SW 1271 (cell line): ENCODE measurements at places on chromosomes 5 and 9.

DNA sequence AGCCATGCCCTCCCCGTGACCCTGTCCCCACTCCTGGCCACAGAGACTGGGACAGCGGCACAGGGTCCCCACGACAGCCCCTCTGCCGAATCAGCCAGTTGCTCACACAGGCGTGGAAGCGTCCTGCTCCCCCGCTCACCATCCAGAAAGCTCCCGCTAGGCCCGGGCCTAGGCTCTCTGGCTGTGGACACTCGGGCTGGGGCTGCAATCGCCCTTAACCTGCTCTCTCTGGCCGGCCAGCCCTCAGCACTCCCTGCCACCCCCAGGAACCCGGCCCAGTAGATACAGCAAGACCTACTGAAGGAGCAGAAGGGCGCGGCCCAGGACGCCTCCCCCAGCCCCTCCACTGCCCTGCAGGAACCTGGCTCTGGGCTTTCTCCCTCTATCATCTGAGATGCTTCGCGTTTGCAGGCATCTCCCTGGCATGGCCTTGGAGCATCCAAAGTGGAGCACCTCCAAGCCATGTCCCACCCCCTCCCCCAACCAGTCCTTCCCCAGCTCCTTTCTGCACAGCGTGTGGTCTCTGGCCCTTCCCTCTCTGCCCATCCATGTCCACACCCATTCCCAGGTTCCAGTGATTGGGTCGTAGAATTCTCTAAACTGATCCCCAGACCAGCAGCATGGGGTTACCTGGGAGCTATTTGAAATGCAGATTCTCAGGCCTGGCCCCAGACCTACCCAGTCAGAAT lies 113.7 kb upstream of the LMX1B start:
- DNase-seq: no peak

GRCh38 chr5:92923885-92924284 lies 657.1 kb downstream of the NR2F1-AS1 start:
- DNase-seq: no peak

- no peak for DNase-seq
These were observed 169.5 kb downstream of the RGS3 start for GRCh38 chr9:113632776-113633590.

DNA sequence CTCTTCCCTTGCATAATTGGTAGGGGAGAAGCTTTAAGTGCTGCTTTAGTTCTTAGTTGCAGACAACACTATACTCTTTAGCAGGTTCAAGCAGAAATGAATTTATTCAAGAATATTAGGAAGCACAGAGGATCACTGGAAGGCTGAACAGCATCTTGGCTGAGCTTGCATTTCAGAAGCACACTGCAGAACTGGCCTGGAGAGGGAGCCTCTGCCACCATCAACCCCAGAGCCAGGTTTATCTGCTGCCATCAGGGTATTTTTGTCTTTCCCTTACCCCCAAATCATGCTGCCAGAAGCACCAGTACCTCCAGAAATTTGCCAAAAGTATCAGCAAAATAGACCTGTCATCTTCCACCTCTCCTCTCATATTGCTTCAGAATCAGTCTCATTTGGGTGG lies 440.7 kb downstream of the DMAC1 start:
- DNase-seq: no peak

DNA sequence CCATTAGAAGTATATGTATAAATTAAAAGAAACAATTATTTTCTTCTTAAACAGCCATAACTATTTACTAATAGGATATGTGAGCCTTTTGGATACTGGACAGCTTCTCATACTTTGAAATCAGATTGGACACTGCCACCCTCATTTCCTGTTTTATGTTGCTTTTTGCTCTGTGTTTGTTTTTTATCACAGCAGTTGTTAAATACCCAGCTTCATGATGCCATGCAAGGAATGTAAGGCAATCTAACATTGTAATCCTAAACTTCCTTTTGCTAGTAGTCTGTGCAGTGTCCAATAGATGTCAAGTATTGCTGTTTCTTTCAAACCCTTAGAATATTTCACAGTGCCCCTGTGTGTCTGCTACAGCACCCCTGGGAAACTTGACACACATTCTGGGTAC lies 56.2 kb downstream of the CNTLN start:
- no peak for DNase-seq

DNA sequence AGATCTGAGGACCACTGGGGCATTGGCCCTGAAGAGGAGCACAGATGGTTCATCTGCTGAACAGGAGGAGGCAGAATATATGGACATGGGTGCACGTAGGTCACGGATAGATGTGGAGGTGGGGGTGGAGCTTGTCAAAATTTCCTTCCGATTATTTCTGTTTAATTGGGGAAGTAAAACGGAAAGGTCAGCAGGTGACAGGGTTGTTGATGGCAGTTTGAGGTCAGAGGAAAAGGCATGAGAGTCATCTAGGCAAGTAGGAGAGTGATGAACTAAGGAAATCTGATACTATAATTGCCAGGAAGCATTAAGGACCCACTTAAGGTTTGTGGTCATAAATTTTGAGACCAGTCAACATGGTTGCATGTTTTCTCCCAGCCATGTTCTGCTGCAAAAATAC lies 8.4 kb upstream of the FAM81B start:
- no peak for DNase-seq

DNA sequence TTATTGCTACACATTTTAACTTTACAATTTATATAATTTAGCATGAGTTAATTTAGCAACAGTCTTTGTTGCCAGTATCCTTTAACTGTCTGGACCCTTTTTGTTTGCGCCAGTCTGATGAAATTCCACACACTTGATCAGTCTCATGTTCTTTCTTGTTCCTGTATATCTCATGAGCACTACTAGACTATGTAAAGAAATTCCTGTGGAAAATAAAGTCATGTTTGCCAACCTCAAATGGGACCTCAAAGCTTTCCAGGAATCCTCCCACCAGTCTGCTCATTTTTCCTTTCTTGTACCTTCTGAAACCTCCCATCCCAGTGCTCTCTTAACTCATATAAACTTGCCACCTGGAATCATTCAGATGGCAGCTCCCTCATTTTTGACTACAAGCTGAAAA lies 8.0 kb downstream of the DMXL1 start:
- no peak for DNase-seq

GRCh38 chr5:138960145-138960692 lies 85.1 kb upstream of the LRRTM2 start:
- no peak for DNase-seq

GRCh38 chr9:38133595-38133994 lies 64.6 kb upstream of the SHB start:
- no peak for DNase-seq

- DNase-seq: no peak
These were observed 54.4 kb upstream of the XPA start for GRCh38 chr9:97751531-97751930.

DNA sequence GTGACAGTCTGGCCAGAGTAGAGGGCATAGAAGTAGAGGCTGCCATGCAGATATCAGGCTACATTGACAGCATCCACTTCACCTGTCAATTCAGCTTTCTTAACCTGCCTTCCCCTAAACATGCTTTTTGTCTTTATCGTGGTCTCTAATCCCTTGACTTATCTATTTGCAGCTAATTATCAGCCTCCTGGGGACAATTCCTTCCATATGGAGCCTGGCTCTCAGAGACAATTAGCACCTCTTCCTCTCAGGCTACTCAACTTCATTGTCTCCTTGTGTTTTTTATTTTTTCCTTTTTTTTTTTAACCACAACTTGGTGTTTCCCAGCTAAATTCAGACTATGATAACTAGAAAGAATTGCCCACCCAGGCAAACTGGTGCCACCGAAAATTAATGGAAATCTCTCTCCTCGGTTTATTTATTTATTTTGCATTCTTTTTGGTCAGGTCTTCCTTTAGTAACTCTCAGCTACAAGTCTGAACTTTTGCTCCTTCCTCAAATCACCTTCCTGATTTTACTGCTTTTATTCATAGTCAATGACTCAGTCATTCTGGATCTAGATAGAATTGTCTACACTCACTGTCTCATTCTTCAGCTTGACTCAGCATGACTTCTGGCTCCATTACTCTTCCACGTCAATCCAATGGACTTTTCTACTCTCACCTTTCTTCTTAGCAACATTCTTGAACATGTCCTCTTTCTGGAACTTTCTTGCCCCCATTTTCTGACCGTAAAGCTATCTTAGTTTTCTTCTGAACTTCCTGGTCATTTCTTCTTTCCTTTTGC lies 63.0 kb upstream of the BASP1 start:
- DNase-seq: no peak

GRCh38 chr5:32595118-32595517 lies 9.8 kb downstream of the SUB1 start:
- DNase-seq: no peak

GRCh38 chr9:133928248-133928764 lies 63.8 kb downstream of the VAV2 start:
- DNase-seq: no peak

DNA sequence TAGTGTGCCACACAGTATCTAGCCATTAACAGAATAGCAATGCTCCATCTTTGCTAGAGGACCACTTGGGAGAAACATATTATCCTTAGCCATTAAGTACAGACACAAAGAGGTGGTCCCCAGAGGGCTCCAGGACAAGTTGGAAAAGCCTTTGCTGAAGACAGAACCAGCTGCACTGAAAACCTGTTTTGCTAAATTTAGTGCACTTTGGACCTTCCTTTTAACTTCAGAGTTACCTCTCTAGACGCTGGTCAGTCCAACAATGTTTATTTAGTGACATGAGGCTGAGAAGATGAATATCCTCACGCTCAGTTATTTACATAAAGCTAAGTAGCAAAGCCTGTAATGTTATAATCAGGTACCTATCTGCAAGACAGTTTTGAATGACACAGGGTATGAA lies 265.0 kb upstream of the ZNF608 start:
- DNase-seq: no peak

DNA sequence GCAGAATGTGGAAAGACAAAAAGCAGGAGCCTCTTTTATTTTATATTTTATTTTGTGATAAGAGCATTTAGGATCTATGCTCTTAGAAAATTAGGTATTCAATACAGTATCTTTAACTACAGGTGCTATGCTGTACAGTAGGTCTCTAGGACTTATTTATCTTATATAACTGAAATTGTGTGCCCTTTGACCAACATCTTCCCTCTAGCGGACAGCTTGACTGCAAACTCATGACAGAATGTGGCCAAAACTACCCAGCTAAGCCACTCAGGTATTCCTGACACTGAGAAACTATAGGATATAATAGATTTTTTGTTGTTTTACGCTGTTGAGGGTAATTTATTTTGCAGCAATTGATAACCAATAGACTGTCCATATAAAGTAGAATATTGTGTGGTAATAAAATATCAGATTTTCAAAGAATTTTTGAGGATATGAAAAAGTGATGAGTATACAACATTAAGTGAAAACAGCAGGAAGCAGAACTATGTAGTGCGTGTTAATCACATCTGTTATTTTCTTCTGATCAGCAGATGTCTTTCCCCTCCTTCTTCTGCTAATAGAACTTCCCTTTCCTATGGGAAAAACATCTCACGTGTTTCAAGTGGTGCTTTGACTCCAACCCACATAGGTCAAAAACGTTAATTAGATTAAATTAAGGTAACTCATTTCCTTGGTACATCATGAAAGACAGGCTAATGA lies 69.9 kb upstream of the SELENOP start:
- no peak for DNase-seq

GRCh38 chr5:55498457-55498856 lies 36.3 kb downstream of the PLPP1 start:
- DNase-seq: no peak

DNA sequence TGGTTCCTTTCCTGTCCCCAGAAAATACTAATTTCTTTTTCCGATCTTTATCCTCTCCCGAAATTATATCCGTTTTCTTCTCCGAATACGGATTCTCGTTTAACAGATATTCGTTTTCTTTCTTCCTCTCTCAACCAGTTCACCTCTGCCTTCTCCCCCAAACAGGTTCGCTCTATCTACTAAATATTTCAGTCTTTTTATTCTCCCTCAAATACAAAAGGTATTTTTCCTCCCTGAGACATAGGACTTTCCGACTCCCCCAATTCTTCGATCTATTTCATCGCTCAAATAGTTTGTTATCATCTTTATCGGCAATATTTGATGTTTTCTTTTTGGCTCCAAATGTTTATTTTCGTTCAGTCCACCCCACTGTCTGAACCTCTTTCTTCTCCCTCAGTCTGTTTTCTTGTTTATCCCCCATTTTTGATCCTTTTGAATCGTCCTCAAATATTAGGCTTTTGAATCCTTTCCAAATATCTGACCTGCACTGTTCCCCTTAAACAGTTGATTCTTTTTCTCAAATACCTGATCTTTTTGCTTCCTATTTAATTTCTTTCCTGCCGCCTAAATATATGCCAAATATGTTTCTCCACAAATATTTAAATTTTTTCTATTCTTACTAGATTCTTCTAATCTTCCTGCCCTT lies 4.4 kb downstream of the PITX1 start:
- no peak for DNase-seq

- no peak for DNase-seq
These were observed 15.0 kb downstream of the BASP1 start for GRCh38 chr5:17232405-17232804.

- DNase-seq: no peak
These were observed 375.2 kb upstream of the IRX2 start for GRCh38 chr5:3126639-3127038.
